Activated T-helper 9 cell treated with anti-CD3 and anti-CD28 coated beads, Interleukin-2, amount 50 U/mL, for 16 hours (primary cell): ENCODE measurements at places on chromosomes 12 and 14.

DNA sequence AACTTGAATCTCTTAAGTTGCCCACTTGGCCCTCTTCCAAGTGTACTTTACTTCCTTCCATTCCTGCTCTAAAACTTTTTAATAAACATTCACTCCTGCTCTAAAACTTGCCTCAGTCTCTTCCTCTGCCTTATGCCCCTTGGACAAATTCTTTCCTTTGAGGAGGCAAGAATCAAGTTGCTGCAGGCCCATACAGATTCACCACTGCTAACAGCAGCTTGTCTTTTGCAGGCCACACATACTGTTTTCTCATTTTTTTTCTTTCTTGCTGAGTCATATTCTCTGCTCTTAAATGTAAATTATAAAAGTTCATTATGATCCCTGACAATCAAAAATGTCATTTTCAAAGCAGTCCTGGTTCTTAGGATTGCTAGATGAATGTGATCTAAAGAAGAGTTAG, 1820.8 kb upstream of the FLRT2 start:
- DNase-seq, result no peak

DNA sequence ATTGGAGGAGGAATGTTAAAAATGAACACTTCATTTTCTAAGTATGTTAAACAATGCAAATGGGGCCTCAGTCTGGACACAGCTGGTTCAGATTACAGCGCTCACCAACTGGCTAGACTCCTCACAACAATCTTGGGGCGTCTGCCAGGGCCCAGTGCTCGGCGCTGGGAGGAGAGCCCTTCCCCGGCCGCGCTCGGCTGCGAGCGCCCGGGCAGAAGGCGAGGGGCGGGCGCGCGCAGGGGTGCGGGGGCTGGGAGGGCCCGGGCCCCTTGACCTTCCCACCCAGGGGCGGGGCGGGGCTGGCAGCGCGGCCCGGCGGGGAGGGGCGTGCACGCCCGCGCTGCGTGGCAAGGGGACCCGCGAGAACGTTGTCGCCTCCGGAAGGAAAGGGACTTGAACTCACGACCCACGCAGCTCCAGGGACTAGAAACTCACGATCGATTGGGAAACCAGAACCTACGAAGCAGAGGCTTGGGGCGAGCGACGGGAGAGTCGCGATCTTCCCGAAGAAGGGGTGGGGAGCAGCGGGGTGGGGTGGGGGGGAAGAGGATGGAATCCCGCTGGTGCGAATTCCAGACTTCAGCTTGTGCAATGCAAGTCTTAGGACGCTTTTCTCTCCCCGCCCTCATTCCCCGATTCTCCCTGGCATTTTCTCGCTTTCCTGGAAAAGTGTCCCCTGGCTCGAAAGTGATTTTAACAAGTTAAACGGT, at the start of gene FBLN5:
TSS of gene FBLN5 (minus strand) at position 220 of the 710 bp plus-strand sequence. CDS start 465 bp downstream, outside the sequence.
- peak; percentile 19 for DNase-seq

DNA sequence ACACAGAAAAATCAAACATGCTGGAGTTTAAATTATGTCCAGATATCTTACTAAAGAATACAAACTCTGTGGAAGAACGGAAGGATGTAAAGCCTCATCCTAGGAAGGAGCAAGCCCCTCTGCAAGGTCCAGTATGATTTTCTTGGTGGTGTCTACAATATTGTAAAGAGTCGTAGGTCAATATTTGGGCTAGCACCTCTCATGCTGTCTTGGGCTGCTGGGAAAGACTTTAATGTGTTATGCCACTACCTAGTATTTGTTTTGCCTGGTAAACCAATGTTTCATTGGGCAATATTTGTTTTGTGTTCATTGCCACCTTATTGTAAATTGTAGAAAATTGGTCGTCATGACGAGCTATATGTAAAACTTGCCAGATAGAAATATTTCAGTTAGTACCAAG, 26.6 kb downstream of the RESF1 start:
- DNase-seq, result no peak

DNA sequence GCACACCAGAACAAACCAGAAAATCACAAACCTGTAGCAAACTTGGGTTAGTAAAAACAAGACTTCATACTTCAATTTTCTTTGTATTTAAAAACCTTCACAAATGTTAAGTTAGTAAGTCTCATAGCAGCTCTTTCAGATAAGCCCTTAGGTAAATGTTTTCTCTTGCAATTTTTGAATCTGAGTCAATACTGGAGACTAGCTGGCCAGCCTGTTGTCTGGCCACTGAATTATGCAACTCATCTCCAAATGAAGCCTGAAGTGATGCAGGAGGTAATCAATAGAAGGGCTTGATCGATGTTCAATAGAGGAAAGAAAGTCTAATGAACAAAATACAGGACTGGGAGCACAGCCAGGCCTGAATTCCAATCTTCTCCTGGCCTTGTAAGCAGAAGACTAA, 465.2 kb downstream of the LRIG3 start:
- no peak for DNase-seq

DNA sequence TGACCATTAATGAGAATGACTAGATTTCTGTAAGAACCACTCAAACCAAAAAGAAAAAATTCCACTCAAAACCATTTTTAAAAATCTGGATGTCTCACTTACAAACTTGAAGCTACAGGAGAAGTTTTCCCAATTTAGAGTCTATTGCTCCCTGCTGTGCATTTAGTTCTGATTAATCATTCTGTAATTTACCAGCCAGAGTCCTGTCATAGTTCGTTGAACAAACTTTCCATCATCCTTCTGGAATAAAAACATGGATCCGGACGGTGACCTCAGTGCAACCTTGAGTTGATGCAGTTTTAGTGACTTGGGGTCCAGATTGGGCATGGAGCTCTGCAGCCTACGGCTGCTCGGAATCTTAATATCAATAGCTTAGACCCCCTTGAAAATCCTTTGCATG, 73.4 kb downstream of the PRMT8 start:
- DNase-seq, result no peak

DNA sequence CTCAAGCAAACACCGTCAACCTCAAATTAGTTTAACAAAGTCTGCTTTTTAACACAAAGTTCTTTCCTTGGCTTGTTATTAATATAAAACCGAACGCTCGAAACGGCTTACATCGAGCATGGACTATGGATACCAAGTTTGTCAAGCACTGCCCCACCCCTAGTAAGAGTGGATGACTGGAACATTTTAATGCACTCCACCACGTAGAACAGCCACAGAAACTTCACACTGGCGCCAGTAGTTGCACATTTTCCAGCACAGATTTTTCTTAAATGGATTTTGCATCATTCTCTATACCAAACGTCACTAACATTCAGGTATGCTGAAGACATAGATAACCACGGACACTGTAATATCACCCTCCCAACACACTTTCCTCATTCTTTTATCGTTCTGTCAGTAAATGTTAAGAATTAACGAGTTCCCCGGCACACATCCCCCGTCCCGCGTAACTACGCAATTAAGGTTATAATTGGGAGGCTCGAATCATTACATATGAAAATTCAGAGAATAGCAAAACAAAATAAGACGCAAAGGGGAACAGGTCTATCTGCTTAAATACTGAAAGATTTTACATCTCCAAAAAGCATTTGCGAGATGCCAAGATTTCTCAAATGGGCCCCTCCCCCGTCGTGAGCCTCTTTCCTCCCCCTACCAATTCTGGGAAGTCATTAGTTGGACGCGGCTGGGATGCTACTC, 990 bp downstream of the FERMT2 start:
- DNase-seq, result no peak

GRCh38 chr14:100117633-100118395, 41.6 kb downstream of the DEGS2 start:
- DNase-seq, result no peak

DNA sequence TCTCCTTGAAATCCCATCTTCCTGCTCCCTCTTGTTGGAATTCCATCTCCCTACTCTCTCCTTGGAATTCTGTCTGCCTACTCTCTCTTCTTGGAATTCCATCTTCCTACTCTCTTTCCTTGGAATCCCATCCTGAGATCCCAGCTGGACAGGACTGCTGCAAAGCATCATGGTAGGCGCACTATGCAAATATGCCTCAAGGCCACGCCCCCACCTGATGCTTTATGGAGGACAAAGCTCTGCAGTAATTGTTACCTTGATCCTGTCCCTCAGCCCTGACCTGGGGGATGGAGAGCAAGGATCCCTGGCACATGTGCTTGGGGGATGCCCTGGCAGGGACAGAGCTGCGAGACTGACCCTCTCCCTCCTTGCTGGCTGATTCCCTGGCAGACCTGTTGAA, 185.6 kb downstream of the TBX5 start:
- no peak for DNase-seq

GRCh38 chr12:38907201-38907923, 2.0 kb upstream of the CPNE8 start:
- DNase-seq, result no peak
